ENCODE measurements at places on chromosomes 7 and 10. TPM values are rescaled to one million over a fixed set of nuclear protein-coding genes. Genes with fewer than 3 reads are reported as not detected.

NXPH1 gene
- 41.6 TPM for total RNA-seq

NUTM2E gene
- under 0.01 TPM for total RNA-seq

GFRA1 gene
- 8.2 TPM for total RNA-seq

GJD4 gene
- not detected for total RNA-seq

CCDC7 gene
- 236 TPM for total RNA-seq

DNA sequence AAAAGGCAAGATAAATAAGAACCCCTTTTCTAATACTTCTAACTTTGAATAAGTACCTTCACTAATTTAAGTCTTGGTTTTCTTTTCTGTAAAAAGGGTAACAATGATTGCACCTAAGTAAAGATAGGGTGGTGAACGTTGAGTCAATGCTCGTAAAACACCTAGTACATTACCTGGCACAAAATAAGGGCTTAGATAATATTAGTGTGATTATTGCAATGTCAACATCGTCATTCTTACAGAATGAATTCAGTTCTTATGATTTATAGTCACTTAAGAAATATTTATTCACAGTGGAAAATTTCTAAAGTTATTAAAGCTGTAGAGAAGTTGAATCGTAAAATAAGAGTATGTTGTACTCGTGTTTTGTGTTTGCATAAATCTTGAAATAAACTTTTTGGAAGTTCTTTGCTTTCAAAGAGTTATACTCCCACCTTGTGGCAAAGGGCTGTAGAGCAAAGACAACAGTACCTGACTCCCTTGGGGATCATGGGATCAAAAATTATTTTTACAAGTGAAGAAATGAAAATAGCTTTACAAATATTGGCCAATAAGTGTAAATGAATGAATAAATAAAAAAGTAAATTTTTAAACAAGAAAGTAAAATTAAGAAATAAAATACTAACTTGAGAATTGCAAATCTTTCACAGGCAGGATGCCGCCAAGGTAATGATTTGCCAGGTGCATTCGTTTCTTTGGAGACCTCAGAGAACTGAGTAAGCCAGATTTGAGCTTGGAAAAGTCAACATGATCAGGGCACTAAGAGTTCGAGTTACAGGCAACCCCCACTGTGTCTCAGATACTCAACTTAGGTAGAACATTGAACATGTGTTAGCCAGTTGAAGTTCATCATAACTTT is 285.8 kb upstream of the CACNA2D1 start:
- DNase-seq = no peak

- no peak for DNase-seq
Observed at GRCh38 chr10:131746785-131747184, 154.0 kb upstream of the PPP2R2D start.

- no peak for DNase-seq
Observed at GRCh38 chr10:74063256-74063655, 65.3 kb downstream of the VCL start.

DNA sequence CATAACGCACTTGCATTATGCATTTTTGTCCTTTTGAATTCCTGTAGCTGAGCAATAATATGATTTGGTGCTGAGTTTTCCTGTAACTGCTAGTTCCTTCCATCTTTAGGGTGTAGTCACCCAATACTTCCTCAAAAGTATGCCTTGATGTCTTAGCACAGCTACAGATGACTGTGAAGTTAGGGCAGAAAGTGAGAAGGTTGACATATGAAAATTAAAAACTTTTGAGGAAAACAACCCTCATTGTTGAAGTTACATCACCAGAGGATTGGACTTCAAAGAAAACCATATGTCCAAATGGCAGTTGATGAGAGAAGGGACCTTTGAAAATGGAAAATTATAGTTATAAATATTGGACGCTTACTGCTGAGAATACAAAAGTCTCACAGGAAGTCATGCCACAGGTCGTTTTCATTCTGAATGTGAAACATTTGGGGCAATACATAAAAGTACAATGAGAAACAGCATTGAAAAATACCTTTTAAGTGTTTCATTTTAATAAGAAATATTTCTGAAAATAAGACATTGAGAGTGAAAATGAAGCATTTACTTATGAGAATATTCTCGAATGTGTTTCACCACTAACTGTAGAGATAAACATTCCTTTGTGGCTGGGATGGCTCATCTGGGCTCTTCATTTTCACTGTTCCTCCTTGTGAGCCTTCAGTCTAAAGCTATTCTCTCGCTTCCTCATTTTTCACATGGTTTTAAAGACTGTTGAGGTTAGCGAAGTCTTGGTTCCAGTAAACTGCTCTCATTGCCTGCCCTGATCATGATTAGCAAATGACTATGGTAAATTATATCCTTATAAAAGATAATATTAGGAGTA is 61.4 kb upstream of the NME8 start:
- no peak for DNase-seq

GRCh38 chr7:7443806-7444350 is 91.8 kb downstream of the COL28A1 start:
- no peak for DNase-seq

- peak; percentile 74 for DNase-seq
Observed at GRCh38 chr7:98168181-98168903, 42.9 kb upstream of the BHLHA15 start.

- DNase-seq = peak; percentile 44
Observed at GRCh38 chr7:100678291-100678984, 4.9 kb downstream of the GNB2 start.

GRCh38 chr7:107049971-107050532 is 5.5 kb downstream of the PRKAR2B start:
- DNase-seq = no peak

- DNase-seq = no peak
Observed at GRCh38 chr10:74988054-74988775, 123.2 kb upstream of the SAMD8 start.

GRCh38 chr10:86225103-86225782 is 141.4 kb downstream of the GRID1 start:
- no peak for DNase-seq

GRCh38 chr10:133022776-133023100 is 65.0 kb upstream of the ADGRA1 start:
- DNase-seq = no peak

- no peak for DNase-seq
Observed at GRCh38 chr7:147523056-147523455, 1067.5 kb upstream of the C7orf33 start.

DNA sequence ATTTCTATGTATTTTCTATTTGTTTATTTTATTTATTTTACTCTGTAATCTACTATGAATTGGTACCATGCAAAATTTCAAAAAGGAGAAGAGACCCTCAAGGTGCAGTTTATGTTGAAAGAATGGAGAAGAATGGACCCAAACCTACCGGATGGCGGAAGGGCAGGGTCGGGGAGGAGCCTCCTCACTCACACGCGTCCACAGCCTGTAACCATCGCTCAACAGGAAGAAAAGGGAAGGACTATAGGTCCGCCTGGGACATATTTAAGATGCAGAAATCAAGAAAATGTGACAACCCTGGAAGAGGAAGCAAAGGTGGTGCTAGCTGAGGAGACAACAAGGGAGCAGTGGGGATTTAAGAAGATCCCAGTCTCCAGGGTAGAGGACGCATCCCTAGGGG is 158.4 kb downstream of the COBL start:
- no peak for DNase-seq

GRCh38 chr7:22942191-22942590 is 71.7 kb downstream of the HYCC1 start:
- no peak for DNase-seq

DNA sequence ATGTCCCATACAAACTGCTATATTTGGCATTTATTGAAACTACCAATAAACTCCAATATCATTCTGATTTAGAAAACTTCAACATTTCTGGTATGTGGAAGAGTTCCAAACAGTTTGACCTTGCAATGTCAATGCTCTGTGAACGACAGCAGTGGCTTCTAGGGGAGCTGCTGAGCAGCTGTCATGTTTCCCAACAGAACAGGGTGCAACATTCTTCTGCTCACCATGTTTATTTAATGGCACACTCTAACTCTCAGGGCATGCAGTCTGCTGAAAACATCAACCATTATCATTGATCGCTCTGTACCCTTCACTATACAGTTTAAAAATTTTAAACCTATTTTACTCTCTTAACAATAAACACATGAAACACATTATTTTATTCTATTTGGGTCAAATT is 25.9 kb downstream of the LMOD2 start:
- no peak for DNase-seq

- no peak for DNase-seq
Observed at GRCh38 chr7:121369462-121369861, 26.6 kb downstream of the FAM3C start.

- DNase-seq = no peak
Observed at GRCh38 chr10:28503114-28503513, 29.8 kb upstream of the WAC start.

Measured in frontal cortex (tissue), 4 donors.